Renal cortical epithelial cell (primary cell): ENCODE measurements at places on chromosomes 5 and 9. TPM values are rescaled to one million over a fixed set of nuclear protein-coding genes. Genes with fewer than 3 reads are reported as not detected.

The PCDHB11 gene
- total RNA-seq = 0.17 and 1.6 TPM in 2 replicates

The GABRB2 gene
- not detected in 2 replicates for total RNA-seq

The IGIP gene
- total RNA-seq = 4.5 and 17.2 TPM in 2 replicates

The SUSD3 gene
- total RNA-seq = 5.1 and 6.9 TPM in 2 replicates

The LCN10 gene
- total RNA-seq = not detected in 2 replicates

The BARHL1 gene
- total RNA-seq = not detected in 2 replicates

The JAK2 gene
- 6.3 and 12.0 TPM in 2 replicates for total RNA-seq

The NUTM2G gene
- total RNA-seq = not detected in 2 replicates

The PDZD2 gene
- total RNA-seq = 6.6 and 14.2 TPM in 2 replicates

The POU5F2 gene
- 0.17 and 1.4 TPM in 2 replicates for total RNA-seq

The IFNA21 gene
- total RNA-seq = not detected in 2 replicates

The BHMT gene
- total RNA-seq = 2.8 and 4.4 TPM in 2 replicates

The APBB3 gene
- total RNA-seq = 5.2 and 21.5 TPM in 2 replicates

The ANKRD18A gene
- total RNA-seq = 2.6 and 3.8 TPM in 2 replicates
